ENCODE measurements at places on chromosomes 2 and 18.

DNA sequence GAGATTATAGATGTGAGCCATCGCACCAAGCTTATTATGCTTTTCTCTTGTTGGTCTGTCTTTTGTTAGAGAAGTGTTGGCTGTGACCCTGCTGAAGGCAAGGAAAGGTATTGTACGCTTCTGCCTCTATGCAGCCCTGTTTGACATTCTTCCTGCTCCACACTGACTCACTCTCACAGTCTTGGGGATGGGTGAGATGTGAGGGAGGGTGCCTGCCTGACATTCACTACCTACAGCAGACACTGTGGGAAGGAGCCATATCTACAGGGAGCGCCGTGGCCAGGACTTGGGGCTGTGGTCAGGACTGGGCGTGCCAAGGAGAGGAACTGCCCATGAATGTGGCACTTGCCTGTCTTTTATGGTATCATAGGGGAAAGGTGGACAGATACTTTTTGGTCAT is 43.9 kb upstream of the FHL2 start:
- no peak for DNase-seq

GRCh38 chr2:166862468-166863132 is 25.7 kb upstream of the XIRP2 start:
- DNase-seq = no peak

- no peak for DNase-seq
Observed at GRCh38 chr2:67642961-67643360, 245.8 kb downstream of the ETAA1 start.

DNA sequence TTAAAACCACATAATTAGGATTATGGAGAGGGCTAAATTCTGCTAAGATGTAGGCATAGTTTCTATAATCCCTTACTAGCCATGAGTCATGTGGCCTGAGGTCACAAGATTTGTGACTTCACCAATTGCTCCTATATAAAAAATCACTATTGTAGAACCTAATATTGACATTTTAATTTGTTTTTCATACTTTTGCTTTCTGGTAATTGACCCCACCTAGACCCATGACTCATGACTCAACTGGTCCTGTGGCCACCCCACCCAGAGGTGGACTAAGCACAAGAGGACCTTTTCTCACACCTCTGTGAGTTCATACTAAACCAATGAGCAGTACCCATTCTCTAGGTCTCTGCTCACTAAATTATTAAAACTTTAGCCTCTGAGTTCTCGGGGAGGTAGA is 1567.5 kb upstream of the LRRTM1 start:
- DNase-seq = no peak

DNA sequence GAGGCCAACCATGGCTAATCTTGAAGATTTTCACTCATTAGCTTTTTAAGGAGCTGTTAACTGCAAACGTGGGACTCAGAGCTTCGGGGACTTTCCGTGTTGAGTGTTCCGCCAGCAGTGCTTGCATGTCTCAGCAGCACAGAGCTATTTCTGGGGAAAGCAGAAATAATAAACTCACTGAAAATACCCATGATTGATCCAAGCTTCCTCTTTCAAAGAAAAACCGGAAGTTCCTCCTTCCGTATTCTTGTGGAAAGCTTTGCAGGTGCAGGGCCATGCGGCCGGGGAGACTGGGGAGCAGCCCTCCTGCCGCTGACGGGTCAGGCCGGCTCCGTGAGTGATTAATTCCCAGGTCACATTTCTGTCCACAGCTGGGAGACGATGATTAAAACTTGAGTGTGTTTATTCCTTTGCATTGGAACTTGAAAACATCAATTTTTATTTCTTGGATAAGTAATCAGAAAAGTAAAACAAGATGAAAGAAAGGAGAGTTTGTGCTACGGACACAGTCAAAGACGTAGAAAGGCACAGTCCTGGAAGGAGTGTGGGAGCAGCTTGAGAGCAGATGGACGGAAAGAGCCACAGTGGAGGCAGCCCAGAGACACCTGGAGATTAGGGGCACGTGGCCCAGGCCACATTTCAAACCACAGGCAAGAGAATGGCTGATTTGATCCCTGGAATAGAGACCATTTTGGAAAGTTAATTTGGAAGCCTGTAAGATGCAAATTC is 54.2 kb upstream of the CTDP1 start:
- DNase-seq = no peak

DNA sequence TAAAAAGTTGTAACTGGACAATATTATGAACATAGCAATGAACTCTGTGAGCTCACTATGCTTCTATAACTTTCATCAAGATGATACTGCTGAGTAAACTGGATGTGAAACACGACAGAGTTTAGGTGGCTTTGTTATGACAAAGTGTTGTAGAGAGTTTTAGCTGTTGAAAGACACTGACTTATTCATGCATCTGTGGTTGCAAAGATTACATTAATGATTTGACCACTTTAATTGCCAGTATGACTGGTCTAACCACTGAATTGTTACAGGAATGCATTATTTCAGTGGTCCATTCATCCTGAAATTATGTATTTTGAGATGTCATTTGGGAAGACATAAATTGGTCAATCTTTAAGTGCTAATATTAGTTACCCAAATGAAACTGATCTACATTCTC is 117.9 kb downstream of the SPHKAP start:
- DNase-seq = no peak

DNA sequence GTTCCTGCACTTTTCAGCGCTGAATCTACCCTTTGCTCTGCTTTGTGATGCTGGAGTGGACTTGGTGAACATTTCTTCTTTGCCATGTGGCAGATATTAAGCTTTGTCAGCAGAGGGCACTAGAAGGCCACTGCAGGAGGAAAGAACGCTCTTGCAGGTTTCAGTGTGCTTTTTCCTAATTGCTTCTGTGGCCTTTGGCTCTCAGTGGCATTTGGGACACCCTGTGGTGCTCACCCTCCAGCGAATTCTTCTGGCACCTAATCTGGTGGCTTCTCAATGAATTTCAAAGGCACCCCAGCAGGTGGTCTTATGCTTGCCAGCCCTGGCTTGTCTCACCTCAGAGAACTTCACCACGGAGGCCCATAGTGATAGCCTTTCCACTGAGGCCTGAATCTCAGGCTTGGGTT is 146.7 kb downstream of the MYO3B start:
- DNase-seq = no peak

- DNase-seq = no peak
Observed at GRCh38 chr2:131056932-131057287, 36.4 kb downstream of the FAM168B start.

DNA sequence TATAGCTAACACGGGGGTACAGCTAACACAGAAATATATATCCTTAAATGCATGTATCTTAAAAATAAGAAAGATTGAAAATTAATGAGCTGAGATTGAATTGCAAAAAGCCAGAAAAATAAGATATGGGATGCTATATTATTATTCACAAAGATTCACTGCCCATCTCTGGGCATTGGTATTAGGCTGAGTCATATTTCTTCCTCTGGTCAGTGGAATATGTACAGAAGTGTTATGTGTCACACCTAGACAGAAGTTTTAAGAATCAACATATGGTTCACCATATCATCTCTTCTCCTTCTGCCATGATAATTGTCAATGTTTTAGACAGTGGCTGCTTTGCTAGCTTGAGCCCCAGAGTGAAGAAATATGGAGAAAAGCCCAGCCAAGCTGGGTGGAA is 14.0 kb upstream of the MCFD2 start:
- DNase-seq = no peak

- DNase-seq = no peak
Observed at GRCh38 chr2:203820969-203821368, 46.6 kb upstream of the CTLA4 start.

DNA sequence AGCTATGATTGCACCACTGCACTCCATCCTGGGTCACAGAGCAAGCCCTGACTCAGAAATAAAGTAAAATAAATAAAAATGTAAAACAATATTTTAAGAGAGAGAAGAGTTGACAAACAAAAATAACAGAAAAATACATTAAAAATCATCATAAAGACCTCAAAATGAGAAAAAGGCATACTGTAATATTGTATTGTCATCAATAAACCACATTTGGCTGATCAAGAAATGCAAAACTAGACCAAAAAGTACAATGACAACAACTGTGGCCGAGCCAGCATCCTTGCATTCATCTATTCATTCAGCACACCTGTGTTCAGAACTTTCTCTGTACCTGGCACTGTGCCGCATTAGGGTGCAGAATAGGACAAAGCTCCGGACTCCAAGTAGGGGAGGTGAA is 121.8 kb downstream of the ALK start:
- DNase-seq = no peak

DNA sequence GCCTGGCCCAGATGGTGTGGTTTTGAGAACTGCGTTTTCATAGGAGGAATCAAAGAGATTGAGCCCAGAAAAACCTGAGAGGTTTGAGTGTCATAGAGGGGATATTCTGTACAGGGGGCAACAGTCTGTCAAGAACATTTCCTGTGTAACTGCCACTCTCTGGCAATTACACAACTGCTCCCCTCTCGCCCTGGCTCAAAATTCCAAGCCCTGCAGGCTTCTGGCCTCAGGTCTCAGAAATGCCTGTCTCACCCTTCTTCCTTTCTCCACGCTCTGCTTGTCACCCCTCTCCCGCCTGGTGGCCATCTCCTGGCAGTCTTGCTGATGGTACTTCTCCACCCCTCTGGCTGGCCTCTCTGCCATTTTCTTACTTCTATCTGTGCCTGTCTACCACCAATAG is 4.0 kb downstream of the VAMP5 start:
- DNase-seq = no peak

DNA sequence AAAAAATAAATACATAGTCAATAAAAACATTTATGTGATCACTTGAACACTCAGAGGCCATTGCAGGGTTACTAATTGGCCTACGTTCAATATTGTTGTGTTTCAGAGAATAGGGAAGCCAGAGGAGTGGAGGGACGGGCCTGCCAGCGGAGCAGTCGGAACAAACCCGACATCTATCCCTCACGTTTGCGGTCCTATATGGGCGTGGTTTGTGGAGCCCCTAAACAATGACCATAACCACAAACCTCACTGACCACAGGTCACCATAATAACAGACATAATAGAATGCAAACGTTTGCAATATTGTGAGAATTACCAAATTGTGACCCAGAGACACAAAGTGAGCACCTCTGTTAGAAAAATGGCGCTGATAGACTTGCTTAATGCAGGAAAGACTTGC is 19.5 kb upstream of the ZNF516 start:
- DNase-seq = no peak

DNA sequence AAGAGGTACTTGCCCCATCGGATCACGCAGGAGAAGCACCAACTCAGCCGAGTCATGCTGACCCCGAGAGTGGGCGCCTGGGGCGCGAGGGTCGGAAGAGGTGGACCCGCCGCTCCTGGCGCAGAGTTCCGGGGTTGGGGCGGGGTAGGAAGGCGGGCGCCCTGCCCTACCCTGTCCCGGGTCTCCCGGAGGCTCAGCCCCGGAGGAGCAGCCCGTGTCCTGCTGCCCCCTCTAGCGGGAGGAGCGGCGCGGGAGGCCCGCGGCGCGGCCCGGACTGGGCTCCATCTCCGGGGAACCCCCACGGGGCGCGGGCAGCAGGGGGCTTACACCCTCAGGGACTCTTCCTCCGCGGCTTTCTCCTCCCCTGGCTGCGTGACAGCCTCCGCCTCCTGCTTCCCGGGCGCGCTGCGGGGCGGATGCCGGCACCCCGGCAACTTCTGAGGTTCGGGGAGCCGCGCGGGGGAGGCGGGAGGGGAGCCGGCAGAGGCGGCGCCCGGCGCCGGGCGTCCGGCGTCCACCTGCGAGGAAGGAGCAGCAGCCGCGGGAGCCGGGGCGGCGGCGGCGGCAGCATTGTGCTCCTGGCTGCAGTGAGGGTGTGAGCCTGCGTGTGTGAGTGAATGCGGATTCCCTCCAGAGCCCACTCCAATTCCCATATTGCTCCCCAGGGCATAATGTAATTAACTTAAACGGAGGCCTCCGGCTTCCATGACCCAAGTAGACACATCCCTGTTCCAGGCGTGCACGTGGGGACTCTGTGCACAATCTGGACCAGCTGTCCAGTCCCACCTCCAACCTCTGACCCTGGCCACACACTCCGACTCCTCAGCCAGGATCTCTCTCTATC is 7.6 kb upstream of the TNS1 start:
- peak; percentile 11 for DNase-seq

DNA sequence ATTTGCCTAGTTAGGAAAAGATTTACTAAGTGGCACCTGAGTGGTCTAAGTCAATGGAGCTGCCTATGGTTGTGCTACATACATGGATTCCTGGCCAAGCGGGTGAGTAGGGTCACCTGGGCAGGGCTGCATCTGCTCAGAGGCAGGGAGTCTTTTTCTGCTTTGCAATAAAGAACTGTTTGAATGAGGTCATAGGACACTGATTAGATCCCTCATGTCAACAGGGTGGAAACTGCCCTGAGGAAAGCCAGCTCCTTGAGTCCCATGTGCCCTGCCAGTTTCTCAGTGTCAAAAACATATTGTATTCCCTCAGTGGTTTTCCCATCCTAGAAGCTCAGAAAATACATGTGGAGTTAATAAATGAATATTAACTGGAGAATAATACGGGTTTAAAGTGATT is 4.6 kb downstream of the LAMA3 start:
- no peak for DNase-seq

GRCh38 chr18:44796429-44797428 is 116.0 kb downstream of the SETBP1 start:
- no peak for DNase-seq

- no peak for DNase-seq
Observed at GRCh38 chr2:51782921-51783765, 751.2 kb upstream of the NRXN1 start.

DNA sequence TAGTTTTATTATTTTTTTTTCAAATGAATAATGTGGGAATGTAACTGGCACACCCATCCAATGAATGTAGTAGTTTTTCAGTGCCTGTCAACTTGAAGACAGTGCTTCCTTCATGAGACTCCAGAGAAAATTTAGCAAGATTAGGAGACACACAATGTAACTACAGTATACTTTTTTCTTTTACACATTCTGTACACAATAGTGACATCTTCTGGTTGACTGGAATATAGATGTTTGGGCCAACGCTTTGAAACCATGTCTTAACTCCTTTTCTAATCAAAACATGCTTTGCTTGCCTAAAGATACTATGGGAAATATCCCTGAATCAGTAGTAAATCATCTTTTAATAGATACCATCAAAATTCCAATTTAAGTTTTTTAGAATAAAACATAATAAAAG is 229.5 kb upstream of the ZC3H15 start:
- DNase-seq = no peak

- DNase-seq = no peak
Observed at GRCh38 chr2:2260696-2261268, 70.3 kb downstream of the MYT1L start.

DNA sequence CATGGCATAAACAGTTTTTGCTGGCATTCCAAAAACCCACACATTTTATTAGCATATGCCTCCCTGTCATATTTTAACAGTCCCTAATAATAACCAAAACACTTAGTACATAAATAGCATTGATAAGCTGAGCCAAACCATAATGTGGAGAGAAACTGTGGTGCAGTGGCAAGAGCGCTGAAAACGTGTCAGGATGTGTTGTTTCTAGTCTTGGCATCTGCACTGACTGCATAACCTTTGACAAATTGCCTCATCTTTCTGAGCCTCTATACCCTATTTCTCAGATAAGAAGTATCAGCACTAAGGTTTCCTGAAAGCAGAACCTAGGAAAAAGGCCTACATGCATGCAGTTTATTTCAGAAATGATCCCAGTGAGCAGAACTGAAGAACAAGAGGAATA is 41.4 kb downstream of the RAD51AP2 start:
- no peak for DNase-seq
